ENCODE measurements at places on chromosomes 2 and 18. TPM values are rescaled to one million over a fixed set of nuclear protein-coding genes. Genes with fewer than 3 reads are reported as not detected.

GRCh38 chr2:43041173-43041591 lies 185.2 kb downstream of the ZFP36L2 start:
- no peak for DNase-seq

- DNase-seq = peak; percentile 33
Observed at GRCh38 chr2:171432969-171433762, 624 bp downstream of the METTL8 start.

DNA sequence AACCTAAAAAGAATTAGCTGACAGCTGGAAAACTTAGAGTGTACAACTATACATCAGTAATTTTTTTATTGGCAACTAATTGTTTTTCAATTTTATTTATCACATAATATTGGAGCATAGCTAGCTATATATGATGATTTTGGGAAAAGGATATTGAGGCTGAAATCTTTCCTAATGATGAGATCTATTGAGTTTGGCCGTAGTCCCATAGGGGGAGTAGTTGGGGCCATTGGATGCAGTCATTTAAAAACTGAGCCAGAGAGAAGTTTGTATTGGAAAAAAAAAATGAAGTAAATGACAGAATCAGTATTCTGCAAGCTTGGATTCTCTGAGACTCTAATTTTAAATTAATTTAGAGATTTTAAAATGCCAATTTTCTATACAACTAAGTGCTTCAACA lies 179.8 kb downstream of the LTBP1 start:
- DNase-seq = no peak

DNA sequence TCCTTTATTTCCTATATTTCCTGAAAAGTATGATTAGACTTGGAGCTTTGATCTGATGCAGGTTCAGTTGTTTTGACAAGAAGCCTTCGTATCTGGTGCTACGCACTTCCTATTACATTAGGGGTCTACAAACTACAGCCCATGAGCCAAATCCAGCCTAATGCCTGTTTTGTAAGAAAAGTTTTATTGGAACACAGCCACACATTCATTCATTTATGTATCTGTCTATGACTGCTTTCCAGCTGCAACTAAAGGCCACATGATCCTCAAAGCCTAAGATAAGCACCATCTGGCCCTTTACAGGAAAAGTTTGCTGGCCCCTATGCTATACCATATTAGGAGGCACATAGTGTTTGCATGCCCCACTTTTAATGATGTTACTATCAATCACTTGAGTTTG lies 26.0 kb downstream of the EIF2AK3 start:
- no peak for DNase-seq

DNA sequence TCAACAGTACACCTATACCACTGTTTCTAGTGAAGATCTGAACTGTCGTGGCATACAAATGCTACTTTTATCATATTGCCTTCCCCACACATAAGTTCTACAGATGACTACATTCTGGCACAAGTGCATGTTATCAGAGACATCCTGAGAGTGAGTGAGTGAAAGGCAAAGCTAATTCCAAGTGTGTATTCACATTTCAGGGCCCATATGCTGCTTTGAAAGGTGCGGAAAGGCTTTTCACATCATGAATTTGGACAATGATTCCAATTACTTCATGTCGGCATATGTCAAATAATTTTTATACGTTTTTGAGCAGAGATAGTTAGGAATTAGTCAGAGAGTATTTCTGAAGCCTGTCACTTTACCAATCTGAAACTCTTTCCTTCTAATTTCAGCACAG lies 101.7 kb downstream of the GAREM1 start:
- DNase-seq = no peak

DNA sequence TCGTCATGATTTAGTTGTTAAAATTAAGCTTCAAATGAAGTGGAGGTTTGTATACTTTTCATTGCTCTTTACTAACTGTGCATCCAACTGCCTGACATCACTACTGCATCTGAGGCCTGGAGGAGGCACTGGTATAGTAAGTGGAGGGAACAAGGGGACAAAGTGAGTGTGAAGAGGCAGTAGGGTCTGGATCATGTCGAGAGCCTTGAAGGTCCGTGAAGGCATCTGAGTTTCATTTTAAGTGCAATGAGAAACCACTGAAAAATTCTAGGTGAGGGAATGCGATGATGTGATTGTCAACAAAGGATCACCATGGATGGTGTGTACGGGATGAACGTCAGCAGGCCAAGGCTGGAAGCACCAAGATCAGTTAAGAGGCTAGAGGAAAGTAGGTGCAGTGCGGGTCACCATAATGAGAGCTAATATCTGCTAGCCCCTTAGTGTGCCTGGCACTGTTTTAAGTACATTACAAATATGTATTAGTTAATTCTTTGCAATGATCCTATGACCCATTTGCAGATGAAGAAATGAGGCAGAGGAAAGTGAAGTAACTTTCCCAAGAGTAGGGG lies 96.1 kb downstream of the CABYR start:
- no peak for DNase-seq

- DNase-seq = no peak
Observed at GRCh38 chr2:28565720-28566295, 69.9 kb downstream of the PLB1 start.

GRCh38 chr2:15377202-15377601 lies 183.9 kb downstream of the NBAS start:
- no peak for DNase-seq

Gene KIAA2012
- not detected for total RNA-seq

Gene TMEM247
- total RNA-seq = not detected

Gene PPIL3
- 38.8 TPM for total RNA-seq
